ENCODE measurements at places on chromosomes 7 and 10.

DNA sequence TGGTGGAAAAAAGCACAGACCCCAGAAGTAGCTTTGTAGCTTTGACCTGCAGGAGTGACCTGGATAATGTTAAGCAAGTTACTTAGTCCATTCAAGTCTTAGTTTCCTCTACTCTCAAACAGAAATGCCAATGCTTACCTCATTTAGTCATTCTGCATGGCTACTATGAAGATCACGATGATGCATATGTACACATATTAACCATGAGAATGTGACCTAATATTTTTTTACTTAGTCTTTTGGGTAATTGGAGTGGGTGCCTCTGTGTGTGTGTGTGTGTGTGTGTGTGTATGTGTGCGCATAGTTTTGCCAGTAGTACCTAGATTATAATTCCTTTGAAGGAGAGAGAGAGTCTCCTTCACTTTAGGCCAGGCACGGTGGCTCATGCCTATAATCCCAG lies 95.8 kb downstream of the NRP1 start:
- DNase-seq, result no peak

GRCh38 chr10:129419397-129419796 lies 47.6 kb upstream of the MGMT start:
- no peak for DNase-seq

DNA sequence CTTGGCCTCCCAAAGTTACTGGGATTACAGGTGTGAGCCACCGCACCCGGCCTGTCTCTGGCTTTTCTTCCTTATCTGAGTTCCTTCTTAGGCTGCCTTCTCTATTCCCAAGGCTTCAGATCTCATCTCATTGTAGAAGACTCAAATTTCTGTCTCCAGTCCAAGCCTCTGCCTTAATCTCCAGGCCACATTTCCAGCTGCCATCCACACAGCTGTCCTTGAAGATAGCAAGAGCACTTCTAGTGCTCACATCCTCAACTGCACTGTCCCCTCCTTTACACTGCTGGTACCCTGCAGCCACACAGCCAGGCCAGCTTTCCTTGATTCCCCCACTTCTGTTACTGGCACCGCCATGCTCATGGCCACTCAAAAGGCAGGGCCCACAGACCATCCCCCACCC lies 35.6 kb downstream of the POLL start:
- no peak for DNase-seq

- no peak for DNase-seq
These were observed 552.1 kb downstream of the TFEC start for GRCh38 chr7:115478426-115478825.

- no peak for DNase-seq
These were observed 112.2 kb downstream of the MYL10 start for GRCh38 chr7:101516851-101517250.

DNA sequence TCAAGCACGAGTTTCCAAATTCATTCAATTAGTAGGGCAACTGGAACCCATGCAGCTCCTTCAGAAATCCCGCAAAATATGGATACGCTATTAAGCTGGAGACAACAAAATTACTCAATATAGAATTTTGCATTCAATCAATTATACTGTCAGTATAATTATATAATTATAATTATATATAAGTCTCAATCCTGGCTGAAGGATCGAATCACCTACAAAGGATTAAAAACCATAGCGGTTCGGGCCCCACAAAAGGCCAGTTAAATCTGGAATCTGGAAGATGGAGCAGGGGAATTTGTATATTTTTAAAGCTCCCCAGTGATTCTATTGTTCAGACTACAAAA lies 55.7 kb downstream of the FHIP2A start:
- no peak for DNase-seq

DNA sequence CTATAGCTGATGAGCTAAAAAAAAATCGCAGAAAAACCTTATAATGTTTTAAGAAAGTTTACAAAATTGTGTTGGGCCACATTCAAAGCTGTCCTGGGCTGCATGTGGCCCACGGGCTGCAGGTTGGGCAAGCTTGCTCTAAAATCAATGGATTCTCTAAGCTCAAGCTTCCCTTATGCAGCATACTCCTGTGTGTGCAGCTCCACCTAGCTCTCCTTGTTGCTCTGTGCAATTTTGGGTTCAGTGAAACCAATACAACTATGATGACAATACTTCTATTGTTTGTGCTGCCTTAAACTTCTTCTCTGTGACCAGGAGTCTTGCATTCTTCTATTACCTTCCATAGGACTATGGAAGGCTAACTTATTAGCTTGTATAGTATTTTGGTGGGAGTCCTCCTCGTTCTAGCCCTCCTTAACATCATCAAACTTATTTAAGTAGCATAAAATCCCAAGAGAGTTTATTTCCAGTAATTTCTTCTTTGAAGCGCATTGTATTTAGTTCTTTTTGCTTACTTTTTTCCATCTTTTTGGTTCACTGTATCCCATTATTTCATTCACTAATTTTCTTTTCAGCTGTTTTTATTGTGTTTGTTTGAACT lies 170.9 kb upstream of the SMIM30 start:
- DNase-seq, result no peak

- peak; percentile 15 for DNase-seq
These were observed 97.4 kb downstream of the C10orf105 start for GRCh38 chr10:71622154-71622526.

DNA sequence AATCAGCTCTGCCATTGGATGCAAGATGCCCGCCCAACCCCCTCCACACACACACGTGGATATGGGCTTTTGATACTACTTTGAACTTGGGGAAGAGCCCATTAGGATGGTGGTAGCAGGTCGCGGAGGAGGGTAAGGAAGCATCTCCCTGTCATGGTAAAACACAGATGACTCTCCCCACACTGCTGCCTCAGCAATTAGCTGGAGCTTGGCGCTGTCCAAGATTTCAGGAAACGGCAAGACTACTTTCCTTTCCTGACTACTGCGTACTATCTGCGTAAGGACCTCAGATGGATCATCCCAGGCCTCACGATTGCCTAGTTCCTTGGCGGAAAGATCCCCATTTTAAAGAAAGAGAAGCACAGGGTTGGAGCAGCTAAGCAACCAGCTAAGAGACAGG lies 134.3 kb downstream of the C10orf90 start:
- no peak for DNase-seq

GRCh38 chr7:88666626-88667025 lies 92.9 kb upstream of the ZNF804B start:
- no peak for DNase-seq

DNA sequence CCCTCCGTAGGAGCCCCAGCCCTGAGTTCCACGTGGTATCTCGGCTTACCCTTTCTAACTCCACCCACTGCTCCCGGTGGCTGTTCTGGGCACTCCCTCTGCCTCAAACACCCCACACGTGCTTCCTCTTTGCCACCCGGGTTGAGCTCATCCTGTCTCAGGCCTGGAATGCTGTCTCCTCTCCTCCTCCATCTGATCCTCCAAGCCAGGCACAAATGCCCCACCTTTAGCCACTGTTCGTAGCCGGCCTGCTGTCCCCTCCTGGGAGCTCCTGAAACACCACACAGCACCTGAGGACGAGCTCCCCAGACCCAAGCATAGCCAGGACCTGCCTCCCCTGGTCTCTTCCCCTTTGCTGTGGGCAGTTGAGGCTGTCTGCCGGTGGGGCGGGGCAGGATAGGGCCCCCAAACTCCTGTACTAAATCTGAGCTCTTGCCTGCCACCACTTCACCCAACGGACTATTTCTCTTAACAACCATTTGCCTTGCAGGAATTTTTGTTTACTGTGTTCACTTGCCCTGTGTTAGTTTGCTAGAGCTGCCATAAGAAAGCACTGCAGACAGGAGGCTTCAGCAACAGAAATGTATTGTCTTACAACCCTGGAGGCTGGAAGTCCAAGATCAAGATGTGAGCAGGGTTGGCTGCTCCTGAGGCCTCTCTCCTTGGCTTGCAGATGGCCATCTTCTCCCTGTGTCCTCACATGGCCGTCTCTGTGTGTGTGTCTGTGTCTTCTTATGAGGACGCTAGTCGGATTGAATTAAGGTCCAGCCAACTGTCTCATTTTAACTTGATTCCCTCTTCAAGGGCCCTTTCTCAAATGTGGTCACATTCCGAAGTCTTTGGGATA lies 58.3 kb upstream of the SHH start:
- no peak for DNase-seq

DNA sequence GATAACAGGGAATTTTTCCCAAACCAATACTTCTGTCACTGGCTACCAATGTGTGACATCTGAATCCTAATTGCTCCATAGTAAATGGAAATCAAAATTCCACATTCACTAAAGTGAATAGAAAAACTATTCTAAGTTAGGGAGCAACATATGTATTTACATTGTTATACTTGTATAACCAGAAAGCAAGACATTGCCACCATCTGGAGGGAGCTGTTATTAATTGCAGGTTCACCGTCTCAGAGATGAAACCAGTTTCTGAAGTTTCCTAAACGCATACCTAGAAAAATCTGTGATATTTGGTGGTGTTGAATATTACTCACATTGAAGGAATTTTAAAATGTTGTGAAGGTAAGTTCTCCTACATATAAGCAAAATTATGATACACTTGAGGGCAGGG lies 390.1 kb downstream of the NXPH1 start:
- no peak for DNase-seq

DNA sequence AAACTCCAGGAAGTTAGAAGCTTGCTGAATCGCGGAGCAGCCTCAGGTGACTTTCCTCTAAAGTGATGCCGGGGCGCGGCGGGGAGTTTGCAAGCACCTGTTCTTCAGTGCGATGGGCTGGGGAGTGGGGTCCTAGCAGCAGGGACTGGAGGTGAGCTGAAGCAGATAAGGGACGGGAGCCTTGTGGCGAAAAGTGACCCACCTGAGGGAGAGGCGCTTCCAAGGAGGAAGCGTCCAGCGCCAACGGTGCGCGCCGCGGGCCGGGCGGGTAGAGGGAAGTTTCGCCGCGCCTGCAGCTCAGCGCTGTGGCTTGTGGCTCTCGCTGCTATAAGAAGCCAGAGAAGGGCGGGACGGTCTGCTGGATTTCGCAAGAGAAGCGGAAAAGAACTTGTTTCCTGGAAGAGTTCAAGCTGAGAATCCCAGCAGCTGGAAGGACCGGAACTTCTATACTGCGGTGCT lies at the start of gene STEAP4:
Gene STEAP4, minus strand, starts transcription at position 305 of the 459 bp plus-strand sequence. CDS start 22,625 bp downstream, outside the sequence.
- DNase-seq, result no peak

GRCh38 chr7:133873187-133873586 lies 254.0 kb upstream of the LRGUK start:
- no peak for DNase-seq

- DNase-seq, result peak; percentile 72
These were observed 32.9 kb upstream of the BHLHA15 start for GRCh38 chr7:98178321-98178720.

DNA sequence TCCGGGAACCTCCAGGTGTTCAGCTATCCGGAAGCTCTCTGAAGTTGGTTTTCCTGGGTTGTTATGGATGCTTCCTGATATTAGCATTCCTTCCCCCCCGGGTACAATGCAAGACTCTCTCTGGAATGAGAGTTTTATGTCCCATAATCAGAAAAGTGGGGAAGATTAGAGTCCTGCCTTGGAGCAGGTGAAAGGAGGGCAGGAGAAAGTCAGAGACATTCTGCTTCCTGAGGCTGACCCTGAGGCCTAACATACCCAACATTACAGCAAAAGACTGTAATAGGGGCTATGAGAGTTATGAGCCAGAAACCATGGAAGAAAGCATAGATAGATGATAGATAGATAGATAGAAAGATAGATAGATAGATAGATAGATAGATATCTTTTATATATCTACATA lies 36.9 kb downstream of the PRPS1L1 start:
- no peak for DNase-seq

DNA sequence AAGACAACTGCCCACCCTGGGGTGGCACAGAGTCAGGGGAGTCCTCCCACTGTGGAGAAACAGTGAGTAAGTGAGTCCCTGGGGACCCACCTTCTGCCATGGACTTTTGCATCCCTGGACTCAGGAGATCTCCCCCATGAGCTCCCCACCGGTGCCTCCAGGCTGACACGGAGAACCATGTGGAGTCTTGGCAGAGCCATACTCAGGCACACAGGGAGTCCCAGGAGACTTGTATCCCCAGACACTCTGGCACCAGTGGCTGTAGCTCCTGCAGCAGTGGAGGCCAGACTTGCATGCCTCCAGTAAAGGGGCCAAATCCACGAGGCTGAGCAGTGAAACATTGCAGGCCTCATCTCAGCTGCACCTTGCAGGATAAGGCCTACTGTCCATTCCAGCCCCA lies 791.4 kb downstream of the PCDH15 start:
- DNase-seq, result no peak

DNA sequence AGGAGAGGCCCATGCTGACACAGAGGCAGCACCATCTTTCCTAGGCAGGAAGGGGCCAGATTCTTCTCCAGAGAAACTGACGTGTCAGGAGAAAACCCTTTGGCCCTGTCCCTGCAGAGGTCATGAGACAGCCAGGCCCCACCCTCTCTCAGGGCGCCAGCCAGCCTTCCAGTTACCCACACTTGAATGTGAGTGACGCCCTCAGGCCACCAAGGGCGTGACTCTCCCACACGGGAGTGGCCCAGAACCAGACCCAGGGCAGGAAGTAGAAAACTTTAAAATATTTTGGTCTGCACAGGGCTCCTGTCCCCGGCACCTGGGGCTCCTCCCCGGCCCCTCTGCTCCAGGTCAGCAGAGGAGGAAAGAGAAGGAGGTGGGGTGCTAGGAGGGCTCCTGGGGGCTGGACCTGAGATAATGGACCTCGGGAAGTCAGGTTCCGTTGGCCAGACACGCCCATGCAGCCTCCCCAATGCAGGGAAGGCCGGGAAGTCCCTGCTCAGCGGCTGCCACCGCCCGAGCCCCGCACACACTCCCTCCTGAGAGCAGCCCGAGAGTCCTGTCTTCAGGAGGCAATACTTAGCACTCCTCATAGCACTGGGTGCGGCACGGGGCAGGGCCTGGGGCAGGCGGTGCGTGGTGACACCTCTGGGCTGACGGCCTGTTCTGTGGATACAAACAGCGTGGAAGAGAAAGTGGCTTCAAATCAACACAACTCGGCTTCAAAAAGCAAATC lies 67.0 kb upstream of the CFAP46 start:
- no peak for DNase-seq

- DNase-seq, result no peak
These were observed 302.5 kb downstream of the ACTR3B start for GRCh38 chr7:153061910-153062528.

- no peak for DNase-seq
These were observed 68.9 kb downstream of the ARID5B start for GRCh38 chr10:61970182-61971002.

- no peak for DNase-seq
These were observed 1.9 kb downstream of the TSPAN33 start for GRCh38 chr7:129146237-129146979.

GRCh38 chr7:114832906-114833595 lies 88.8 kb upstream of the MDFIC start:
- DNase-seq, result no peak

DNA sequence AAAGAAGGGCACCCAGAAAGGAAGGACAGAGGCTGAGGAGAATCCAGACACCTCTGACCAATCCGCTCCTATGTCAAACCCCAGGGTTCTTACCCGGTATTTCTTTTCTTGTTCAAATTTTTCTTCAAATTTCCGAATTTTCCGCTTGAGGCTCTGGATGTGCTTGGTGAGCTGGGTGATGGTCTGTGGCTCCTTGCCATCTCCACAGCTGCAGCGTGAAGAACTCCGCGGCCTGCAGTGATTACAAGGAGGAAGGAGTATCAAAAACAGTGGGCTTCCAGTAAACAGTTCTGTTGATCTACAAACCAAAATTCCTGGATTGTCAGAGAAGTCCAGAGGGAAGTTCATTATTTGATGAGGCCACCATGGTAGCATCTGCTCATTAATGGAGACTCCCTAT lies 92.0 kb downstream of the PHYHIPL start:
- DNase-seq, result no peak
